SW 1271 (cell line): ENCODE measurements at places on chromosomes 3 and 15.

GRCh38 chr3:27319847-27320526 is 49.2 kb downstream of the NEK10 start:
- no peak for DNase-seq

- no peak for DNase-seq
Measured at GRCh38 chr3:3778216-3778615, 21.0 kb upstream of the LRRN1 start.

DNA sequence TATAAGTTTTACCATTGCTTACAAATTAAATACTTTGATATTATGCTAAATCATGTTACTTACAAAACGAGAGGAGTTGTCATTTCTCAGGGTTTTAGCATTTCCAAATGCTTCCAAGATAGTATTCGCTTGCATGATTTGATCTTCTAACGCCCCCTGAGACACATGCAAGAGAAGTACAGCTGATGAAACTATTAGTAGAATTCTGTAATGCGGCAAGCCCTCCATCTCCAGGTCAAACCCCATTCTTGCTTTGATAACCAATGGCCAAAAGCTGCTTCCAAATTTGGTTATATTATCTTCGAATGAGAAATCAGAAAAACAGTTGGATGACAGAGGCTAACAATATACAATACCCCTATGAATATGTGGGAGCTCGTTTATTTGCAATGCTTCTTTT is 14.7 kb downstream of the MYH15 start:
- DNase-seq: no peak

DNA sequence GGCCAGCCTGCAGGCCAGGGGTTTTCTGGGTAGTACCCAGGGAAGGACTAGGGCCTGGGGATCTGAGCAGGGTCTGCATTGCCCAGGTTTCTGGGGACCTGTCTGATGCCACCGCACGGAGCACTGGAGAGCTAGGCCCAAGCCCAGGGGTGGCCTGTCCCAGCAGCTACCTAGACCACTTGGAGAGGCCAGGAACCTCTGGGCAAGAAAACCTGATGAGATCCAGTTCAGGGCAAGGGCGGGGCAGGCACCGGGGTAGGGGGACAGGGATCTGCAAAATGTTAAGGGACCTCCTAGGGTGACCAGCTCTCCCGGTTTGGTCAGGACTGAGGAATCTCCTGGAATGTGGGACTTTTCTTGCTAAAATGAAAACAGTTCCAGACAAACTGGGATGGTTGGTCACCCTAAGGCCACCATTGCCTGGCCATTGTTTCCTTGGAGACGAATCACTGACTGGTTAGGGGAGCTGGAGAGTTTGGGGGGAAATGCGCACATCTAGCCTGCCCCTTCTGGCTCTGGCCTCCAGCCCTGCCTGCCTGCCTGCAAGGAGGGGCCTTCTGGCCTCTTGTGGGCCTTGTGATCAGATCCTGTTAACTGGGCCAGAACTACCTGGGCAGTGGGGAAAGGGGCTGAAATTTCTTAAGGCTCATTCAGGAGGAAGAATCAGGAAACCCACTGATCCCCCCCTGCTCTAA is 117.4 kb upstream of the TLE3 start:
- DNase-seq: no peak

- DNase-seq: no peak
Measured at GRCh38 chr3:139745831-139746230, 68.1 kb upstream of the NMNAT3 start.

GRCh38 chr3:188663839-188664238 is 507.9 kb upstream of the TPRG1 start:
- DNase-seq: no peak

- no peak for DNase-seq
Measured at GRCh38 chr3:107846279-107846852, 244.5 kb downstream of the CD47 start.

- no peak for DNase-seq
Measured at GRCh38 chr3:40782111-40782721, 257.5 kb downstream of the ZNF621 start.

DNA sequence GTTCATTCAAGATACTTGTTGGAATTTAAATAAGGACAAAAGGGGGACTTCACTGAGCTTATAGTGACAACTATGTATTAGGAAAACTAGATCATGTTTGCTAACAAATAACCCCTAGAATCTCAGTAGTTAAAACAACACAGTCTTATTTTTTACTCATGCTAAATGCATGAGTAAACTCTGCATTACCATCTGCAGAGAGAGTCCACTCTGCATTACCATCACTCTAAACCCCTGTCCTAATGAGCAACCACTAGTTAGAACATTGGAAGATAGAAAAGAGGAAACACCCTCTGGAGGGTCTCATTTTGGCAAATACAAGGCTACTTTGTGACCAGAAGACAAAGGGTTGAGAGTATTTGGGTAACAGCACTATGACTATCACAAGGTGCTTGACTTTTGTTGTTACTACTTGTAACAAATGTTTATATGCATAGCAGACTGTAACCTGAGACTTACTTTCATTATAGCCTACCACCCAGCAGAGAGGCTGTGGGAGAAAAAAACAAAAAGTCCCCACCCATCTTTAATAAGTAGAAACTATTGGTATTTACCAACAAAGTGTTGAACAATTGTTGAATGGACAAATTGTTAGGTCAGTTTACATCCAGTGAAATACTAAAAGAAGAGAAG is 99.1 kb downstream of the OXSM start:
- DNase-seq: no peak

GRCh38 chr3:50588759-50589433 is 19.6 kb downstream of the HEMK1 start:
- no peak for DNase-seq

DNA sequence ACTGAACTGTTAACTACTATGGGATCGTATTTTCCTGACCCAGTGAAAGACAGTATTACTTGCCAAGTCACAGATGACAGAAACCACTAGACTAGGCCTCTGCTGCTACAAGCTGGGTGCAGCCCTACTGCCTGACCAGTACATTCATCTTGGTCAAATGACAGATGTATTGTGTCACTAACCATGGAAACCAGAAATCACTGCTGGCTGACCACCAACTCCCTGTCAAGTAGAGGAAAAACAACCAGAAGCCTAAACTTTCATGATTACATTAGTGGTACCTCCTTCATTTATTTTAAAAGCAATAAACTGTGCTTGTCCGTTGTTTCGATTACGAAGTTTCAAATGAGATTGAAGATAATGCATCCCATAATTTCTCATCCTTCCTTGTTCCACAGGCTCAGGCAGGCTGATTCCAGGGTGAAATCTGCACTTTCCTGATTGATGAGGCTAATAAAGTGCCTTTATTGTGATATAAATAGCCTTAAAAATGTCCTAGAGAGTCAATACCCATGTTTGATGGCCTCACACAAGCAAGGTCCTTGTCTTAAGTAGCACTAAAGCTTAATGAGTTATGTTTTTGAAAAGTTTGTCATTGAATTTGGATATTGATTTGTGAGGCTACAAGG is 309.7 kb downstream of the LSAMP start:
- DNase-seq: no peak

GRCh38 chr3:58093574-58094195 is 85.5 kb downstream of the FLNB start:
- DNase-seq: no peak

DNA sequence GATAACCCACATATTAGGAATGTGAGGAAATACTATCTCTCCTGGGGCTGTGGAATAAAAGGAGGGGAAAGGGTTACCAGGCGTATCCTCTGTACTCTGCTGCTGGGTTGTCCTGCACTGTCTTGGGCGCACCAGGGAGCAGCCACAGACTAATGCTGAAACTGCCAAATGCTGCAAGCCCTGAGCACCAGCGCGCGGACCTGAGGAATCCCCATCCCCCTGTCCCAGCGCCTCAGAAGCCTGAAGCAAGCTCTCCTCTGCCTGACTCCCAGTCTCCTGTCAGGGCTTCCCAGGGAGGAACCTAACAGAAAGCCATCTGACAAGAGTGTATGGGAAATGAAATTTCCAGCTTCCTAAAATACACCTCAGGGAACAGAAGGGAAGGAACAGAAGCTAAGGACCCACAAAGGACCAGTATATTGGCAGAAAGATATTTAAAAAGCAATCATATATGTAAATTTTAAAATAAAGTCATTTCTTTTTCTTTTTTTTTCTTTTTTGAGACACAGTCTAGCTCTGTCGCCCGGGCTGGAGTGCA is 158.3 kb upstream of the C2CD4B start:
- DNase-seq: no peak

- DNase-seq: no peak
Measured at GRCh38 chr15:48775546-48775945, 35.3 kb downstream of the CEP152 start.

DNA sequence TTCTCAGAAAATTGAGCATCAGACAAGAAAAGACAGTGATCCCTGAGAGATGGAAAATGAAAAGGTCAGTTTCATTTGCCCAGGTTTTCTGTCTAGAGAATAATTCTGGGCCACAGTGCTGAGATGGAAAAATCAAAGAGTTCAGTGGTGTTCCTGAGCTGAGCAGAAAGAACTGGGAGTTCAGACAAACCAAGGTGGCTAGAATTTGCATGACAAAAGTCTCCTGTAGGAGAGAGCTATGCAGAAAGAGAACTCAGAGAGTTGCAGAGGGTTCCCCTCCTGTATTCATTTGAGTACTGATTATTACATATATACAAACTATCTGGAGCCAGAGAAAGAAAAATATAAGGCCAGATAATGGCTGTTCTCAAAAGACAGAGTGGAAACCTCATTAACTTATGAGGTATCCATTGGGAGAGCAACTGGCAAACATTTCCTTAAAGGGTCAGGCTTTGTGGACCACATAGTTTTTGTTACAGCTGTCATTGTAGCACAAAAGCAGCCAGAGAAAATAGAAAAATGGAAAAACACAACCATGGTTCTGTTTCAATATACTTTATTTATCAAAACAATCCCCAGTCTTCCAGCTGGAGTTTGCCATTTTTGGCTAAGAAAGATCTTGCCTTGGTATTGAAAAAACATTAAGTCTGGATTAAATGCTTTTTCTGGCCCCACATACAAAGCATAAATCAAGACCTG is 1004.1 kb downstream of the TBL1XR1 start:
- no peak for DNase-seq

GRCh38 chr3:131048030-131048429 is 21.4 kb downstream of the NEK11 start:
- no peak for DNase-seq

- no peak for DNase-seq
Measured at GRCh38 chr3:55198554-55198953, 270.7 kb upstream of the LRTM1 start.

DNA sequence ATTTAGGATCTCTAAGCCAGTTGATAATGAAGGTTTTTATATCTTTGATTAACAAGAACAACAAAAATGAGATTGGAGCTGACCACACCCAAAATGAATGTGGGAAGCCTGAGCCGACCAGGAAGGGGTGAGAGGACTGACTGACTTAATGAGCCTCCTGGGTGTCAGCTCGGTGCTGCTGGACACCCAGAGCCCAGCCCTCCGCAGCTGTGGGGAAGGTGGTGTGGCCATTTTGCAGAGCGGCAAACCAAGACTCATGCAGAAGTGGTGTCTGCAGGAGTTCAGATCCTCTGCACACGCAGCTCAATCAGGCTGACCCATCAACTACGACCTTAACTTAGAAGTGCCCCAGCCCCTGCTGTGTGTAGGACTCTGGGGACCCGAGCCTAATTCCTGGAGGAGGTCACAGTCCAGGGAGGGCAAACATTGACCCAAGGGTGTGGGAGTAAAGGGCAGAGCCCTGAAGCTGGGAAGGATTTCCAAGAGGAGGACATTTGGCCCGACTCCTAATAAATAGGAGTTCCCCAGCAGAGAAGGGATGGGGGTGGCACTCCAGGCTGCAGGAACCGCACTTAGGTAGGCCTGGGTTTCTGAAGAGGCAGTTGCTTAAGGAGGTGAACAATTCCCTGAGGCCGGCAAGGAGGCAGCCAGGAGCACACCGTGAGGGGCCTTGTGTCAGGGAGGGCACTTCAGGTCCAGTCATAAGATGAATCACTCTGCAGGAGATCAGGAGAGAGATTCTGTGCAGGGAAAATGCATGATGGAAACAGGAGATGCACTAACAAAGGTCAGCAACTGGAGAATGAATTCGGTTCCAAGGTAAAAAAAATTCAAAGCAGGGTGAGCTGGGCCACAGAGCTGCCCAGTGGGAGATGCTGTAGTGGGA is 197.1 kb upstream of the TPM1 start:
- DNase-seq: no peak

DNA sequence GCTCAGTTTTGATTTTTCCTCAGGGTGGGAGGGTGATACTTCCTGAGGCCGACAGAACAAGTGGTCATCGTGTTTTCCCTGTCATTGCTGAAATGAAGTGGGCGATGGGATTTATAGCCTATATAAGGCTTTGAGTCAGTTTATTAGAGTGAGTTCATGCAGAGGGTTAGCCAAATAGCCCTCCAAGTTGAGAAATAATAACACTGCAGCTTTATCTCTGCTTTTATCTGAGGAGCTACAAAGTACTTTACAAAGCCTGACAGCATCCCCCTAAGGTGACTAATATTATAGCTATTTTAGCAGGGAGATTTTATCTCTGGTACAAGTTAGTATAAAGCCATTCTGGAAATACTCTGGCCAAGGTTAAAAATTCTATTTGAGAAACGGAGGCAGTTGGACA is 389.6 kb downstream of the MFSD1 start:
- DNase-seq: no peak

- DNase-seq: no peak
Measured at GRCh38 chr15:91264651-91265351, 164.7 kb downstream of the SV2B start.

DNA sequence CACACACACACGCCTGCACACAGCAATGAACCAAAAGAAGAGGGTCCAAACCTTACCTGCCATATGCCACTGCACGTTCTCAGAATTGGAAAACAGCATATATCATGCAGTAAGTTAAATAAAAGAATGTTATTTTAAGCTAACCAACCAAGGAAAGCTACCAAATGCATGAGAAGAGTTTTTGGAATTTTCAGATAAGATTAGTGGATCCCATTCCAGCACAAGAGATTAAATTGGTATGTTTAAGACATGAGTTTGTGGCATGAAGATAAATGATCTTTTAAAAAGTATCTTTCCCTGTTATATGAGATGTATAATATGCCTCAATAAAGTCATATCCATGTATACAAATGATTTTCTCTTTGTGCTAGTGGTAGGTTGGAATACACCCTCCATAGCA is 811.4 kb downstream of the NR2F2 start:
- DNase-seq: no peak

DNA sequence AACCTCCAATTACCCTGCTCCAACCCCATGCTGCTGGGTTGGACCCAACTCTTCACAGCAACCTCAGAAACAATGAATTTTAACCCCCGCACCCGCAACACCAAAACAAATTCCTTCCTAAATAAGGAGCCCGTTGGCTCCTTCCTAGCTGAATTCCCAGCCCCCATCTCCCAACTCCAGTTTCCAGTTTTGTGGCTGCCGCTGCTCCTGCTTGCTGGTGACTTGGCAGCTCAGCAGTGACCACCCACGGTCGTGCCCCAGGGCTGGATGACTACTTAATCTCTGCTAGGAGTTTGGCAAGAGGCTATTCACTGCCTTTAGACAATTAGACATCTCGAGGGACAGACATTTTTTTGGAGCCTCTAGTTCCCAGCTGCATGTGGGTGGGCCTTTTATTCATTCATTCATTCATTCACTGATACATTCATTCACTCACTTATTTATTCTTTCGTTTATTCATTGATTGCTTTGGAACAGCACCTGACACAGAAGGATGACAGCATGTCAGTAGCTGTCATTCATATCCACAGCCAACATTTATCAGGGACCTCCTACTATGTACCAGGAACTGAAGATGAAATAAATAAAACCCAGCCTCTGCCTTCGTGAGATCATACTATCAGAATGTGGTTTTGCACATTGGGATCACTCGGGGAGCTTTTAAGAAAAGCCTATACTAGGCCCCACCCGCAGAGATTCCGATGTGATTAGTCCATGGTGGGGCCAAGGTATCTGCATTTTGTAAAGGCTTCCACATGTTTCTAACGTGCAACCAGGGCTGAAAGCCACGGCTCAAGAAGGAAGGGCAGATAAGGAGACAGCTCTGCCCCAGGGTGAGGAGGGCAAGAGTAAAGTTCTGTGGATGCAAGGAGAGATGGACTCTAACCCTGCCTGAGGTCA is 256.5 kb downstream of the SHQ1 start:
- no peak for DNase-seq
